ENCODE measurements at places on chromosomes 12 and 14.

GRCh38 chr12:17577405-17577804 is 512.6 kb downstream of the RERGL start:
- no peak for DNase-seq

DNA sequence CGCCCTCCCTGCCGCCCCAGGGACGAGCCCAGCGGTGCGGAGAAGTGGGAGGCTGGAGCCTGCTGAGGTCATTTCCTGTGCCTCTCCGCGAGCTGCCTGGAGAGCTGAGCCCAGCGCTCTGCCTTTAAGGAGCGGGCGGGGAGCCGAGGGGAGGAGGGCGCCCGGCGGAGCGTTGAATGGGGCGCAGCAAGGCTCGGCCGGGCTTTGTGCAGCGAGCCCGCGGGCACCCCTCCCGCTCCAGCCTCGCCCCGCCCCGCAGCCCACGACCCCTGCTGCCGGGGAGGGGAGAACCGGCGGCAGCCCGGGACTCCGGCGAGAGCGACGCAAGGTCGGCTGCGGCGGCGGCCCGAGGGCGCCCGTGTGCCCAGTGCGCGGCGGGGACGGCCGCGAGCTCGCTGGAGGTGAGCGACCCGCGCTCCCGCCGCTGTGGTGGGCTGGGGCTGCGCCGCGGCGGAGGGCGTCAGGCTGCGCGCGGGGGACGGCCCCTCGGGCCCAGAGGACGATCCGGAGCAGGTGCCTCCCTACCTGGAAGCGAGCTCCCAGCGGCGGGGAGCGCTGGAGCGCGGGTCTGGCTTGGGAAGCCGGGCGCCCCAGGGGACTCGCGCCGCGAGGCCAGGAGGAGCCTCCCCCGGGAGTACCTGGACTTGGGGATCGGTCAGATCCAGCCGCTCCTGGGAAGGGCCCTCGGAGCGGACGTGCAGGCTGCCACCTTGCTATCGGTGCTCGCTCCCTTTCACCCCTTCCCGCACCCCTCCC is at the start of gene PLEKHH1:
Gene PLEKHH1, plus strand, starts transcription at position 293 of the 756 bp plus-strand sequence. CDS start 8,578 bp downstream, outside the sequence.
- no peak for DNase-seq

GRCh38 chr12:105078712-105079570 is 5.3 kb downstream of the ALDH1L2 start:
- no peak for DNase-seq

DNA sequence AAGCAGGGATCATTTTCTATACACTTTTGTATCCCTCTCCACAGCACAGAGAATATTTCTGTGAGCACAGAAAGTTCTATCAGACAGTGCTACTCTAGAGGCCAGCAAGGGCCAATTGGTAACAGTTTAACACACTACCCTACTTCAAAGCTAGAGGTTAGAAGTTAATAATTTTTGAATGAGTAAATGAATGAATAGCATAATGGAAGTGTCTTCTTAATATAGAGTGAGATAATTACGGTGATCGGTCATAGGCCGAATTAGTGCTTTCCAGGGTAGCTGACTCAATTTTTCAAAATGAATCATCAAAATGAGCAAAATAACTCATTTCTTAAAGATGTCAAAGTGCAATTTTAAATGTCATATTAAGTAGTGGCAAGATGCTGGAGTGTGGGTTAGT is 67.0 kb upstream of the CCDC198 start:
- DNase-seq, result no peak

- DNase-seq, result no peak
Measured at GRCh38 chr14:67852926-67853604, 33.5 kb downstream of the RAD51B start.

DNA sequence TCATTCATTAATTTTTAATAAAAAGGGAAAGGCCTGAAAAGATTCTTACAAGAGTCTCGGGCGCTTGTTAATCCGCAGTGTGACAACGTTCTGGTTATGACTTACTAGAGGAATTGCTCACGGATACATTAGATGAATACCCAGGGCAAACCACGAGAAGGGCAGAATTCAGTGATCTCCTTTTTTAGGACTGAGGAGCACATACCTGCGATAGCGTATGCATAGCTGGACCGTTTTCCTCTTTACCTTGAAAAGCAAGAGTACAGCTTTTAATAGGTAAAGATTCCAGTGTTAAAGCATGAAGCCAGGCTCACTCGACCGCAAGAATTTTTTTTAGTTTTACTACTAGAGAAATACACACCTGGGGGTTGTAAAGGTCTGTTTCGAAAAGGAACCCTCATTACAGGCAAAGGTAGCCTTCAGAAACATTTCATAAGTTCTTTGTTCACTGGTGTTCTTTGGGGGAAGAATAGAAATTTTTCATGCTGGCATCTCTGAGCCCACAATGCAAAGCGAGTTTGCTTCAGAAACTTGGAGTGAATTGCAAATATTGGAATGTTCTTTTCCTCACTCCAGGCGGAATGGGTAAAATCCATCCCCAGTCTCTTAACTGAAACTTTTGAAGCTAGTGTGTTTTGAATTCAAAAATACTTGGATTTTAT is 953 bp downstream of the MAPK1IP1L start:
- no peak for DNase-seq

DNA sequence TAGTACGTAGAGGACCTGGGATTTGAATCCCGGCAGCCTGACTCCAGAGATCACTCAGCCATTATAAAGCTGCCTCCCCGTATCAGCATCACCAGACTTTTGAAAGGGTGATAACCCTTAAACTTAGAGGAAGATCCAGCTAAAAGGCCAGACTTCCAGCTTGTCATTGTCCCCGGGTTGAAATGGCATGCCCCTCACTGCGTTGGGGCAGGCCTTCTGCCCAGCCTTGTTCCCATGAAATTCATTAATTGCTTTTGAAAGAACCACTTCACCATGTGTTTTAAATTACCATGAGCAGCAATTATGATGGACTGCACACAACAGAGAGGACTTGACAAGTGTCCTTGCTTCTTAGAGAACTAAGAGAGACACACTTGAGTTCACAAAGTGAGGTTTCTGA is 269.6 kb upstream of the CRY1 start:
- DNase-seq, result no peak

GRCh38 chr14:50099335-50099734 is 17.0 kb downstream of the VCPKMT start:
- no peak for DNase-seq

GRCh38 chr12:51533799-51534198 is 57.2 kb upstream of the SCN8A start:
- peak; percentile 18 for DNase-seq

DNA sequence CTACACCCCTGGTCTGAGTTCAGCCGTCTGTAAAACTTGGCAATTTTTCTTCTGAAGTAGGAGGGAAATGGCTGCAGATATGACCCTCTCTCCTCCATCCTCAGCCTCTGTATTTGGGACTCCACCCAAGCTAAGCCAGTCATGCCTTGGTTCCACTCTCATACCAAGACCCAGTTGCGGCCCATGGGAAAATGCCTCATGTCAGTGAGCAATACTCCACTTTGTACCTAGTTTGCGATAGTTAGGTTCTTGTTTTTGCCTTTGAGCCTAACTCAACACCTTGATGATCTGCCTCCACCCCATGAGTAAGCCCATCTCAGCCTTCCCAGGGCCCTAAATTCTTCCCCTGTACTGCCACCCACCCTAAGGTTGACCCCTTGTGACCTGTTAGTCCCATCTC is 143.4 kb downstream of the HMGA2 start:
- no peak for DNase-seq

- no peak for DNase-seq
Measured at GRCh38 chr14:53626761-53627160, 329.9 kb downstream of the BMP4 start.

GRCh38 chr12:89742337-89743022 is 33.8 kb upstream of the ATP2B1 start:
- DNase-seq, result no peak

- DNase-seq, result no peak
Measured at GRCh38 chr14:66069830-66070541, 416.2 kb upstream of the CCDC196 start.

- DNase-seq, result no peak
Measured at GRCh38 chr12:5078423-5078822, 34.7 kb downstream of the KCNA5 start.

DNA sequence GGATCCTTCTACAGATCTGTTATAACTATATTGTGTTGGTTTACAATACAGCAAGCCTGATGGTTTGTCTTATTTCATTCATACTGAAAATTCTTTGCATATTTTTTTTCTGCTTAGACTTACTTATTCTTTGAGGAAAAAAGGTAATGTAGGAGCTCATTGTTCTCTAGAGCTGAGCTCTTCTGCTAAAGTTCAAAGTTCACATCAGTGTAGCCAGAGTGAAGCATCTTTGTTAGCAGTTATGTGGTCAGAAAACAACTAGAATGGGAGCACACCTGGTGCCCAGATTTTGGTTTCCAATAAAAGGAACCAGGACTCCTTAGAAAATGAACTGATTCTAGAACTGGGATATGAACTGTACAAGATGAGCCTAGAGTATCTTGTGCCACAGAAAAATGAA is 10.3 kb downstream of the GPX2 start:
- DNase-seq, result no peak

DNA sequence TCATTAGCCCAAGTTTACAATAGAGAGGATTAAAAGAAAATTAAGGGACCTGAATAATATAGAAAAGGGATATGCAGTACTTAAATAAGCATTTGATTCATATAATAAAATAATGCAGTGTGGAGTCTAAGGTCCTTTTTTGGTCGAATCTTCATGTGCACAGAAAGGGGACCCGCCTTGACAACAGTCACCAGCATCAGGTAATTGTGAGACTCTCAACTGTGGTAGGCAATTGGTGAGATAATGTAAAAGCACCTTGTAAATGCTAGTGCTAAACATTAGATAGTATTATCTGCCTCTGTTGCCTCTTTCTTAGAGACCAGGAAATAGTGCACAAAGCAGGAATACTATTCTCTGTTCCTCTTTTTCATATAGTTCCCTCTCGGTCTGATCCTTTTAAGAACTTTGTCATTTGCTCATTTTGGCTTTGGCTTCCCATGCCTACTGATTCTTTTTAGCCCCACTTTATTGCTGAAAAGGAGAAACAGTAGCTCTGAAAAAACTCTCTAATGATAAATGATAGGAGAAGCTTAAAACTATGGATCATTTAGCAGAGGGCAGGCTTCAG is 17.5 kb downstream of the CHPT1 start:
- no peak for DNase-seq

DNA sequence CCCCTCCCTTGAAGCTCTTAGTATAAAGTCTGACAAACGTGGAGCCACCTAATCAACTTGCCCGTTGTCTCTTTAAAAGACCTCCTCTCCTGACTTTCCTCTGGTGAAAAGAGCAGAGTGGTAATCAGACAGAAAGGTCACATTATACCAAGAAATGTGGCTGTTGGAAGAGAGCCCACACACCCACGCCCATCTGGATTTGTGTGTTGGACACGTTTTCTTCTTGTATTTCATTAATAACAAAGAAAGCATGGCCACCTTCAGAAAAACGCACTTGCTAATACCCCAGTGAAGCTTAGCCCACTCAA is 41.3 kb downstream of the CCDC60 start:
- no peak for DNase-seq

- DNase-seq, result no peak
Measured at GRCh38 chr12:74171478-74171909, 366.1 kb upstream of the ATXN7L3B start.

GRCh38 chr14:51545396-51545795 is 106.3 kb upstream of the FRMD6 start:
- no peak for DNase-seq

DNA sequence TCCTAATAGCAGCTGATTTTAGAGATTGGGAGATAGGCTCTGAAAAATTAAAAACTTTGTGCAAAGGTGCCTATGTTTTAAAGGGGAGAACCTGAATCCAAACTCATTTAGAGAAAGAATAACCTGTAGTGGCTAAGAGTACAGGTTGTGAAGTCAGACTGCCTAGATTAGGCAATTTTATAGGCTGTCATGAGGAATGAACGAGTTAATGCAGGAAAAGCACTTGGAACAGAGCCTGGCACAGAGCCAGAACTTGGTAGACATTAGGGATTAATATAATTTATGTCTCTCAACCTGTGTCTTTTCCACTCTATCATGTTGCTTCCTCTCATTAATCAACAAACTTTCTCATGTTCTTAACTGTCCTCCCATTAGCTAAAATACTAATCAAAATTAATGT is 98.1 kb downstream of the WIF1 start:
- DNase-seq, result no peak

- no peak for DNase-seq
Measured at GRCh38 chr14:81455390-81455789, 55.3 kb upstream of the STON2 start.

DNA sequence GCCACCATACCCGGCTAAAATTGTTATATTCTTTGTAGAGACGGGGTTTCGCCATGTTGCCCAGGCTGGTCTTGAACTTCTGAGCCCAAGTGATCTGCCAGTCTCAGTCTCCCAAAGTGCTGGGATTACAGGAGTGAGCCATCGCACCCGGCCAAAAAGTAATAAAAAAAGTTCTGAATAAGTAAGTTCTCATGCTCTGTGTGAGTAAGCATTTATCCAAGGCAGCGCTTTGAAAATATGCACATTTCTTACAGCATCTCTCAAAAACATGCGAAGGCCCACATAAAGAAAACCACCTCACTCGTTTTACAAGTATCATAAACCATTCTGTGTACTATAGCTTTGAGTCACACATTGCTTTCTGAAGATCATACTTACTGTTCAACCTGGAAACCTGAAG is 8.6 kb downstream of the GIT2 start:
- no peak for DNase-seq

- DNase-seq, result no peak
Measured at GRCh38 chr14:76328457-76329137, 47.3 kb upstream of the ESRRB start.

- no peak for DNase-seq
Measured at GRCh38 chr12:50151047-50151687, 16.0 kb downstream of the CERS5 start.

- no peak for DNase-seq
Measured at GRCh38 chr12:69105101-69105962, 134.0 kb upstream of the CPSF6 start.

- DNase-seq, result no peak
Measured at GRCh38 chr12:128388461-128389000, 121.6 kb downstream of the TMEM132C start.

DNA sequence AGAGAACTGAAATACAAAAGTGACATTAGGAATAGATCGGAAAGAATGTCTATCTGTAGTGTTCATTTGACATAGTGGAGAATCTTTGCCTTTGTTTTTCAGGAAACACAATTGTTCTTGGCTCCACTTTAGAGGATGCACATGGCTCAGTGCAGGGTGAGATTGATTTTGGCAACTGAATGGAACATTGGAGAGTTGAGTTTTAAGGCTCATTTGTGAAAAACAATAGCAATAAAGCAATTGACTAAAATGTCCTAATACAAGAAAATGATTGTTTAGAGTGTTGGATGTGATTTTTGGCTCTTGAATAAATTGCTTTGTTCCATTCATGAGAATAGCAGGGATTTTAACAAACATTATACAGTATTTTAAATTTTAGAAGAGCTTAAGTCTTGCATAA is 116.4 kb downstream of the SLC38A1 start:
- no peak for DNase-seq

GRCh38 chr12:116707751-116708150 is 30.1 kb downstream of the SPRING1 start:
- no peak for DNase-seq

DNA sequence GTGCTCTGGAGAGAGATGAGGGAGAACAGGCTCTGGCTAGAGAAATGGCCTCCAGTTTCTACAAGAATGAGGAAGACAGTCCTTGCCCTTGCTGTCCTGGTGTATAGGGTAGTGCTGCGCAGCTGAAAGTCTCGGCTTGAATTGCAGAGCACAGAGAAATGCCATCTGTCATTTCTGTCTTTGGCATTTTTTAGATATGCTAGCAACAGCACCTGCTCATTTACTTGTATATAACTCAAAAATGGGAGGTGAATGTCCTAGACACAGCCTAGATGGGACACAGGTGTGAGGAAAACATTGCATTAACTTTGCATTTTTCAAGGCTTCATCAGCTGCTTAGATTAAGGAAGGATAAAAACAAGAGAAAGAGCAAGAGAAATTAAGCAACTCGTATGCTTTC is 35.8 kb downstream of the GPR19 start:
- no peak for DNase-seq
